ENCODE measurements at places on chromosomes 4 and X. TPM values are rescaled to one million over a fixed set of nuclear protein-coding genes. Genes with fewer than 3 reads are reported as not detected.

EGF gene
- total RNA-seq = 0.75 TPM

GRCh38 chrX:71949844-71950445 lies 39.3 kb downstream of the NHSL2 start:
- DNase-seq = no peak

GRCh38 chr4:32147446-32148085 lies 1427.4 kb downstream of the PCDH7 start:
- DNase-seq = no peak

DNA sequence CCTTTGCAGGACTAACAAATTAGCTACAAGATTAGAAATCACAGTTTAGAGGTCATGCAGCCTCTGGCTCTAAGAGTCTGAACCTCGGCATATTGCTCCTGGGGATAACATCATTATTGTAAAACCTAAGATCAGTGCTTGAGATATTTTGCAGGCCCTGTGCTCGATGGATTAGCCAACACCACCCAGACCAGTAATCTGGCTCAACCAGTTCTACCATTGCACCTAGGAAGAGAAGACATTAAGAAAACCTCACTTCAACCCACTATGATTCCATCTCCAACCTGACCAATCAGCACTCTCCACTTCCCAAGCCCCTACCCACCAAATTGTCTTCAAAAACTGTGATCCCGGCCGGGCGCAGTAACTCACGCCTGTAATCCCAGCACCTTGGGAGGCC lies 43.6 kb downstream of the WFS1 start:
- no peak for DNase-seq

ADH1A gene
- total RNA-seq = 0.99 TPM

TMPRSS11F gene
- total RNA-seq = not detected

KLB gene
- total RNA-seq = not detected

CSN1S1 gene
- not detected for total RNA-seq

DNA sequence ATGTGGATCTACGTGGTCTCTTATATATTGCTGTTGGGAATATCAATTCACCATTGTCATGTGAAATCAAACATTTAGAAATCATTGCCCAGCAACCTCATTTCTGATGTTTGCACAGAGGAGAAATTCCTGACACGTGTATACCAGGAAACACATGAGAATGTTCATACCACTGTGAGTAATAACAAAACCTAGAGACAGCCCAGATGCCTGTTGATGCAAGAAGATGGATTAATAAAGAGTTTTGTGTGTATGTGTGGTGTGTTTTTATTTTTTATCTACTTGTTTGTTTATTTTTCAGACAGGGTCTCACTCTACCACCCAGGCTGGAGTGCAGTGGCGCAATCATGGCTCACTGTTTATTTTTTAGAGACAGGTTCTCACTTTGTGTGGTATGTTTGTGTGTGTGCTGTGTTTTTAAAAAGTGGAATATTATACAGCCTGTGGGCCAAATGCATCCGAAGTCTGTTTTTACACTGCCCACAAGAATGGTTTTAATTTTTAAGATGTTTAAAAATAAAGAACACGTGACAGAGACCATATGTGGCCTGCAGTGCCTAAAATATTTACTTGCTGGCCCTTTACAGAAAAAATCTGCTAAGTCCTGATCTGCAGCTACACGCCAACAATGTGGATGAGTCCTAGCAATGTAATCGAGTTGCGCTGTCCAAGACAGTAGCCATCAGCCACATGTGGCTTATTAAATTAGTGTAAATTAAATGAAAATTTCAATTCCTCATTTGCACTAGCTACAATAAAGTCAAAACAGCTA lies 39.2 kb downstream of the TXLNG start:
- DNase-seq = no peak

LPAR4 gene
- 0.83 TPM for total RNA-seq

DNA sequence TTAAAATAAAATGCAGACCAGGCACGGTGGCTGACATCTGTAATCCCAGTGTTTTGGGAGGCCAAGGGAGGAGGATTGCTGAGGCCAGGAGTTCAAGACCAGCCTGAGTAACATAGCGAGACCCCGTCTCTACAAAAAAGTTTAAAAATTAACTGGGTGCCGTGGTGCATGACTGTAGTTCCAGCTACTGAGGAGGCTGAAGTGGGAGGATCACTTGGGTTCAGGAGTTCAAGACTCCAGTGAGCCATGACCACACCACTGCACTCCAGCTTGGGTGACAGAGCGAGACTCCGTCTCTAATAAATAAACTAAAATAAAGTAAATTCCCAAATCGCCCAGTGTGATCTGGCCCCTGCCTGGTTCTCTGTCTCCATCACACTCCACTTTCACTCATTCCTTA lies 43.7 kb downstream of the TENM3 start:
- no peak for DNase-seq

GRCh38 chr4:71322425-71322824 lies 16.4 kb upstream of the SLC4A4 start:
- DNase-seq = no peak

PAGE2B gene
- not detected for total RNA-seq

- DNase-seq = no peak
These were observed 266.1 kb upstream of the ANXA10 start for GRCh38 chr4:167826281-167826680.

DNA sequence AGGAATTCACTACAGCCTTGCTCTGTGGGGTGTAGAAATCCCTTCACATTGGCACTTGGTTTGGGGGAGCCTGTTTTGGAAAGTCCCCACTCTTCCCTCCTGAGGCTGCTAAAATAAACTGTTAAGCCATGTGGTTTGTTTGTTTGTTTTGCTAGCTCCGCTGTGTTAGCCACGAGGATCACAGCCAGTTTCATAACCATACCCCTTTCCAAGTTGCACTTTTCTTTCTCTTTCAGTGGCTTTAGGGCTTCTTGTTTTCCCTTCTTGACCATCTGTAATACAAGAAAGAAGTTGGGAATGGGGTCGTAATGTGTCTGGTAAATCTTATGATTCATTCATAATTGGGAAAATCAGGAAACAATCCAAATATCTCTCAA lies 24.8 kb upstream of the UXT start:
- no peak for DNase-seq

ADAMTS3 gene
- 1.2 TPM for total RNA-seq

VCX3B gene
- total RNA-seq = not detected

PDCL2 gene
- total RNA-seq = not detected

DNA sequence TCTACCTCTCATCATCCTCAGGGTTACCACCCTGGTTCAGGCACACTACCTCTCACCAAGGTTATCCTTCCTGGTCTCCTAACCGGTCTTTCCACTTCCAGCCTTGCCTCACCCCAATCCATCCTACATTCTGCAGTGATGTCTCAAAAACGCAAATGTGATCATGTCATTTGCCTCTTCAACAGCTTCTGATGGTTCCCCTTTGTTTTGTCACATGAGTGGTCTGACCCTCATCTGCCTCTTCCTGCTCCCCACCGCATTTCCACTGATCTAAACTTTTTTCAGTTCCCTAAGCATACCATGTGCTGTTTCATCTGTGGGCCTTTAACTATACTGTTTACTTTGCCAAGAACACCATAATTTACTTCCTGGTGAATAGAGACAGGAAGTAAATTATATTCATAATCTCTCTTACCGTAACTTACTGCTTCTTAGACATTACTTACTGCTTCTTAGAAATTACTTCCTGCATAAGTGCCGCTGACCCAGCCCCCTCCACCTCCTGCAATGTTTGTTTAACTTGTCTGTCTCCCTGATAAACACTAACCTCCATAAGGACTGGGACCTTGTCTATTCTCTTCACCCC lies 27.1 kb upstream of the NSUN7 start:
- no peak for DNase-seq

DNA sequence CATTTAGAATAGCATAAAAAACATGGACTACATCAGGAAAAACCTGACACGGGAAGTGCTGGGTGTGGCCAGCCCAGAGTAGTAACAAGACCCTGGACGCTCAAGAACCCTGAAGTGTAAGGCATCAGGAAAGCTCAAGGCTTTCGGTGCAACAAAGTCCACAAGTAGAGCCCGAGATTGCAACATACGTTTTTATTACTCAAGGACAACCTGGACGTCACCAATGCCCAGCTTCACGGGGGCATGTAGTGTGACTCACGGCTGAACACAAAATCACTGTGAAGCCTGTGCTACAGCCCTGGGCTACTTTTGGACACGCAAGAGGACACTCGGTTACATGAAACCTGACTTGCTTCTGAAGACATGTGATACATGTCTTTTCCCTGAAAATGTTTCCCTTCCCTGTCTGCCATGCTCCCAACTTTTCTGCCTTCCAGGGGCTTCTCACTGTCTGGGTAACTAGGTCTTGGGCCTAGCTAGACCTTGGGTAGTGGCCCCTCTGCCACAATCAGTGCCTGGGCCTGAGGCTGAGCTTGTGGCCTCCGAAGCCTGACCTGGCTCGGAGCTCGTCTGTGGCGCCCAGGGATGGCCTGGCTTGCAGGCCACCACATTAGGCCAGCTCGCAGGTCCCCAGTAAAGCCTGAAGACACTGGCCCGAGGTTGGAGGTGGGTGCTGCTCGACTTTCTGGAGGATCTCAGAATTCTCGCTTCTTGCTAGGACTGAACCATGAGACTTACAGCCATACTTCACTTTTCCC lies 9.2 kb downstream of the IRAK1 start:
- DNase-seq = no peak

DNA sequence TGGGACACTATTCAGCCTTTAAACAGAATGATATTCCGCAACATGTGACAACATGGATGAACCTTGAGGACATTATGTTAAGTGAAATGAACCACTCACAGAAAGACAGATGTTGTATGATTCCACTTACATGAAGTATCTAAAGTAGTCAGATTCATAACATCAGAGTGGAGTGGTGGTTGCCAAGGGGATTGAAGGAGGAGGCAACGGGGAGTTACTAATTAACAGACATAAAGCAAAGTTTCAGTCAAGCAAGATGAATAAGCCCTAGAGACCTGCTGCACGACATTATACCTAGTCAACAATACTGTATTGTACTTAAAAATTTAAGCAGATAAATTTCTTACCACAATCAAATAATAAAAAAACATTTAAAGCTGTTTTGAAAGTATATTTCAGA lies 105.0 kb upstream of the NR0B1 start:
- DNase-seq = no peak

NPY2R gene
- total RNA-seq = 0.39 TPM

MTMR8 gene
- total RNA-seq = 1.2 TPM

GRIA2 gene
- 0.06 TPM for total RNA-seq

DNA sequence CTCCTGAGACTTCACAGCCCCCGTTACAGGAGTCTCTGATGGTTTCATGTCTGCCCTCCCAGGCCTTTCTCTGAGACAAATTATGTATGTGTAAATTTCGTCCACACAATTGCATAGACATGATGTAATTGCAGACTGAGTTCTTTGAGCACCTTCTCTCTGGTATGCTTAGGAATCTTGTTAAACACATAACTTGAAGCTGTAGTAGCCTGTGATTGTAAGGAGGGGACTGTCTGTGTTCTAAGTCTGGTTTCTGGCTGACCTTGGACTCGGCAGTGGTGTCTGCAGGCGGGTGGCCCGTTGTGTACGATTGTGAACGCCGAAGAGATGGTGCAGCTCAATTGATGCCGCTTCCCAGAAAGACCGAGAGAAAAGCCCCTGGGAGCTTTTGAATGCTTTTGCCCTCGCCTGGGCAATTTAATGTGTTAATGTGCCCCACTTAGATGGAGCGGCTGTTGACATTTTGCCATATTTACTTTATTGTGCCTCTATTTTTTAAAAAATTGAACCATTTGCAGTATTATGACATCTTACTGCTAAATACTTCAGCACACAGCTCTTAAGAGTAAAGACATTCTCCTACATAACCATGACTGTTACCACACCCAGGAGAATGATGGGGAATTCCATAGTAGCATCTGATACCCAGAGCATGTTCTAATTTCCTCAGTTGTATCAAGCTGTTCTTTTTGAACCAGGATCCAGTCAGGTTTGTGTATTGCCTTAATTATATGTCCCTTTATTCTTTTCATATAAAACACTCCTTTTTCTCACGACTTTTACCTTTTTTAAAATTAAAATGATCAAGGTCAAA lies 58.4 kb upstream of the TADA2B start:
- DNase-seq = no peak

DNA sequence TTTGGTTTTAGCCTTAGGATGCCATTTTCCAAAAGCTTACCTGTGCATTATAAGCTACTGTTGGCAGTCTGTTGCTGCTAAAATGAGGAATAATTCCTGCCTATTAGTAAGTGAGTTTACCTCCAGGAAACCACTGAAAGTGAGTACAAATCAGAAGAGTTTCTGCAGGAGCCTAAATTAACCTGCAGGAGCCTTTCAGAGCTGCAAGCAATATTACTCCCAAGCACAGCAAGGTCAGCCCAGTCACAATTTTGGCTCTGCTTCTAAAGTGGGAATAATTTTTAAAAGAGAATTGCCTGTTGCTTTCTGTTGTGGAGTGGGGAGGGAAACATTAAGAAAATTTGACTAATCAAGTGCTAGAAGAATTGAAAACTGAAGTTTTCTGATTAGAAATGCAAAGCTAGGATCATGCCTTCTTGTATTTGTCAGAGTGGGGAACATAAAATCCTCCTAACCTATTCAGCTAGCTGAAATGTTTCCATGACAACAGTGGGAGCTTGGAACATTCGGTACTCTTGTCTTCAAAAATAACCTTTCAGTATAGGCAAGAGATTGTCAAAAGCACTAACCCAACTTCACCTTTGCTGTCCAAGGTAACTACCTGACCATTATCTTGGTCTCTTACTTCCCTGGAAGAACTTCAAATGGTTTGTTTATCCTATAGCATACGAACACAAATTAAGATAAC lies 193.2 kb downstream of the COMMD8 start:
- no peak for DNase-seq

LINC00632 gene
- 22.8 TPM for total RNA-seq

DNA sequence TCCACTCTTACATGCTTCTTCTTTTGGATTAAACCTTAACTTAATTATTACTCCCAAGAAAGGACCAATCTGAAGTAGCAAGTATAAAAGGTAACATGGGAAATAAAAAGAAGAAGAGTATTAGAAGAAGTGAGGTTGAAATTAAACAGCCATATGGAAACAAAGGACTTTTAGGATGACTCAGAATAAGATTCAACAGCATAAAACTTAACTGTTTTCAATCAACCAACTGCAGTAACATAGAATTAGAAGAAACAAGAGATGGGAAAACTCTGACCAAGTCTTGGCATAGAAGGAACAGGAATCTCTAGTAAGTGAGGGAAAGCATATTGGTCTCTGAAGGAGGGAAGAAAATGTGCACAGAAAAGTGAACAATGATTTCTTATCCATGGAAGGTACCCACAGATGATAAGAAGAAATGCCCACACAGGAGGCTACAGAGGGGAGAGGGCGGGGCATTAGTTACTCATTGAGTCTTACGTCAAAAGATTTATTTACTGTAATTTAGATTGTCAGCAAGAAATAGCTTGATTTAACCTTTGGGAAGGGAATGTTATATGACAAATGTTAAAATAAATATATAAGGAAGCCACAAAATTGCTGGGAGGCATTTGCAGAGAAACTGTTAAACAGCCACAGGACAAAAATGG lies 177.3 kb downstream of the BANK1 start:
- no peak for DNase-seq

DNA sequence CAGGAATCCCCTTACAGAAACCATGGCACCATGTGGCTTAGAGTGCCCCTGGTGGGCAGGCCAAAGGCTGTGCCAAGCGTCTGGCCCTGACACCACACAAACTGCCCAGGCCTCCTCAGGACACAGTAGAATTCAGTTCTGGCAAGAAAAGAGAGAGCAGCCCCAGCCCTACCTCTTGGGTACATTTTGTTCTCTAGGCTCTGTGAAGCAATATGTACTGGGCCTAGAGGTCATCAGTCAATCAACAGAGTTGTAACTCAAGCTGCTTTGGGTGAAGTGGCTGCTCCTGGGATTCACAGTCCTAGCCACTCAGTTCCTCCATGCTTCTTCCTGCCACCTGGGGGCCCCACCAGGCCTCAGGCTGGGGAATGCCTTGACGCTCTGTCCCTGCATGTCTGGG lies 158.1 kb upstream of the MAMLD1 start:
- no peak for DNase-seq

All from esophagus muscularis mucosa (tissue), 4 donors.